Memory B cell (primary cell): ENCODE measurements at places on chromosomes 2 and 18.

GRCh38 chr2:100655446-100655845, 92.7 kb downstream of the PDCL3 start:
- DNase-seq = no peak

GRCh38 chr2:215677481-215677880, 241.6 kb upstream of the FN1 start:
- no peak for DNase-seq

DNA sequence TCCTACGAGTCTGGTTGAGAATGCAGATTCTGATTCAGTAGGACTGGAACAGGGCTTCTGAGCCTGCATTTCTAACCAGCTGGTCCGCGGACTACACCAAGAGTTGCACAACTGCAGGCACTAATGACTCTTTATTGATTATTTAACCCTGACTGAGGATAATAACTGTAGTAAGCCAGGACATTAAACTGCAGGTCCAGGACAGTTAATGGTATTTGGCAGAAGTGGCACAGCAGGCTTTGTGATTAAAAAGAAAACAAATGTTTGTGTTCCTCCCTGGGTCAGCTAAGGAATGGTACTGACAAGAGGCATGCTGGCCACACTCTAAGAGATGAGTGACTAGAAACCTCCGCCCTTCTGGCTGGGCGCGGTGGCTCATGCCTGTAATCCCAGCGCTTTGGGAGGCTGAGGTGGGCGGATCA, 59.4 kb downstream of the ALPK2 start:
- no peak for DNase-seq

GRCh38 chr2:180959787-180960186, 20.6 kb upstream of the UBE2E3 start:
- DNase-seq = no peak

- DNase-seq = no peak
Observed at GRCh38 chr18:67651438-67651837, 134.9 kb upstream of the DSEL start.

GRCh38 chr2:51379997-51380396, 348.1 kb upstream of the NRXN1 start:
- DNase-seq = no peak

- DNase-seq = no peak
Observed at GRCh38 chr2:233011702-233012131, 1.3 kb downstream of the NGEF start.

GRCh38 chr2:43192744-43193651, 33.4 kb downstream of the ZFP36L2 start:
- no peak for DNase-seq

GRCh38 chr2:85705680-85706039, 11.5 kb downstream of the GNLY start:
- DNase-seq = no peak

DNA sequence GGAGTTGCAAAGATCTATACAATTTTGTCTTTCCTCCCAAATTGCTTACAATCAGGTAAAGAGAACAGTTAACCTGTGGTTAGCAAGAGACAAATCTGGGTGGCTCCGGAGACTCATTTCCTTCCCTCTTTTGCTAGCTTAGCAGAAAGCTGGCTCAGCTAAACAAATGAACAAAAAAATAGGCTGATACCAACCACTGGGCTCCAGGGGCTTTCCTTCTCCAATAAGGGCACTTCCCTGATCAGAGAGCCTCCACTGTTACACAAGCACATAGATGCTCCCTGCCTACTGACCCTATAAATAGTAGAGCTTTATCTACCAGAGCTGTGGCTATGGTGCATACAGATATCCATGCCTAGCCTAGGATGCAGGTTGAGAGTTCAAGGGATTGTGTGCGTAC, 90.1 kb upstream of the ARL5A start:
- no peak for DNase-seq

DNA sequence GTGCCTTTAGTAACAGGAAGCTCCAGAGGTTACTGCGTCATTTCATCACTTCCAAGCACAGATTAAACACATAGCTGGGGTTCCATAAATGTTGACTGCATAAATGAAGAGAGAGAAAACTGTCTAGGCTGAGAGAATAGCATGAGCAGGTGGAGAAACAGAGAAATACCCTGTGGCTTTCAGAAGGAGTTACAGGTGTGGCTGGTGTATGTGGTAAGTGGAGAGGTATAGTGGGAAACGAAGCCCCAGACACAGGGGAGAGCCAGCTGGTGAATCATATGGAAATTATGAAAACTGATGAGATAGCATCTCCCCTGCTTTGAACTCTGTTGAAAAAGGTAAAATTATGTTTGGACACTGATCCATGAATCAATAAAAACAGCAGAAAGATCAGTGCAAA, 807.4 kb upstream of the POU3F3 start:
- DNase-seq = no peak

- DNase-seq = peak; percentile 19
Observed at GRCh38 chr2:36663851-36664695, 32.4 kb upstream of the VIT start.

DNA sequence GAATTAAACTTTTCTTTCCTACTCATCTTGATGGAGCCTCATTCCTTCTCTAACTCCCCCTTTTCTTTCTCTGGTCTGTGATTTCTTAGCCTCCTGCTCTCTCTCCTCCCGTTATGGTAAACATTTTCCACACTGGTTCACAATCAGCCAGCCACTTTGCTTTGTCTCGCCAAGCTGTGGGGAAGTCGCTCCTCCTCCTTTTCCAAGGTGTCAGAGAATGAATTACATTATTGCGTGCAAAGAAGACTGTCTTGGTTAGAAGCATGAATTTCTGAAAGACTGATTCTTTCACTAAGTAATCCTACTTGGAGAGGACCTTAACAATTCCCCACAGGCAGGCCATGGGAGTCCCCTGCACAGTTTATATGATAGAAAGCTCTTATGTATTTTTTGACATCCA, 46.1 kb downstream of the RASGRP3 start:
- no peak for DNase-seq

DNA sequence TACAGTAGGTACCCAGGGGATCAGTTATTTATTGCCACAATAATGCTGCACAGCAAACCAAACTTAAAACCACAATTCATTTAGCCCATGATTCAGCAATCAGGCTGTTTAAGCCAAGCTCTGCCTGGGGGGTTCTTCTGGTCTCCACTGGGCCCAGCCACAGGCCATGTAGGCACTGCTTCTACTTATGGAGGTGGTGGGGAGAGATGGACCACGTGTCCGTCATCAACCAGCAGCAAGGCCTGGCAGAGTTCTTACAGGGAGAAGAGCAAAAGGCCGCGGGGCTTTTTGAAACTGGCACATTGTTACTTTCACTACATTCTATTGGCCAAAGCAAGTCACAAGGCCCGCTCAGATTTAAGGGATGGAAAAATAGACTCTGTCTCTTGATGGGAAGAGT, 76.3 kb upstream of the DAPL1 start:
- DNase-seq = no peak

DNA sequence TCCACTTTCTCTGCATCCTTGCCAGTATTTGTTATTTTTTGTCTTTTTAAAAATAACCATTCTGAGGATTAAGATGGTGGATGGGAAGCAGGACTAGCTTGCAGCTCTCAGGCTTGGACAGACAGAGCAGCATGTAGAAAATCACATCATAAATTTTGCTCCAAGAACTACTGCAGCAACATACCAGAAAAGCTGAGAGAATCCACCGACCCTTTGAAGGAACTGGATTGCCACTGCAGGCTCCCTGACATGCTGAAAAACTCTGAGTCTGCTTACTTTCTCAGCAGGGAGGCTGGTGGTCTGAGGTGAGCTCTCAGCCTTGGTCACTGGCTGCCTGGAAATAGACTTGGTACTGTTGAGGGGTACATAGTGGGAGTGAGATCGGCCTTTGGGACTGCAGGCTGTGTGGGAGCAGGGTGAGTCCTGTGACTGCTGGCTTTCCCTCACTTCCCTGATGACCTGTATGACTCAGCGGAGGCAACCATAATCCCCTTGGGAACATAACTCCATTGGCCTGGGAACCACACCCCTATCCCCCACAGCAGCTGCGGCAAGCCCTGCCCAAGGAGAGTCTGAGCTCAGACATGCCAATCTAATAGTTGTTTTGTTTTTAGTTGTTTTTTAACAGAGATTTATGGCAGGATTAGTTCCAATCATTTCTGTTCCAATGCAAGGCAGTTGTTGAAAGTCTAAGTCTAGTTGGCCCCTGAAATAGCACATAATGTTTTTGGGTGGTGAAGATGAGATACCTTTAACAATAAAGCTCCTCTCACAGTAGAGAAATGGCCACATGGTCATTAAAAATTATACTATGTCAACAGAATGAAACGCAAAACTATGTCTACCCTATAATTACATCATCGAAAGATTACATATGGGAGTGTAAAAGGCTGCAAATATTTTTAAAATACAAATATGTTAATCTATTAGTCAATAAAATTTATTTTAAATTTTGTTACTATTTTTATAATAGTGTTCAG, 414.2 kb upstream of the CHAC2 start:
- no peak for DNase-seq
